ENCODE measurements at places on chromosomes 5 and 9.

- no peak for DNase-seq
Measured at GRCh38 chr5:88281322-88281721, 12.7 kb upstream of the TMEM161B start.

GRCh38 chr5:139204196-139204595, 6.0 kb upstream of the SIL1 start:
- DNase-seq = no peak

DNA sequence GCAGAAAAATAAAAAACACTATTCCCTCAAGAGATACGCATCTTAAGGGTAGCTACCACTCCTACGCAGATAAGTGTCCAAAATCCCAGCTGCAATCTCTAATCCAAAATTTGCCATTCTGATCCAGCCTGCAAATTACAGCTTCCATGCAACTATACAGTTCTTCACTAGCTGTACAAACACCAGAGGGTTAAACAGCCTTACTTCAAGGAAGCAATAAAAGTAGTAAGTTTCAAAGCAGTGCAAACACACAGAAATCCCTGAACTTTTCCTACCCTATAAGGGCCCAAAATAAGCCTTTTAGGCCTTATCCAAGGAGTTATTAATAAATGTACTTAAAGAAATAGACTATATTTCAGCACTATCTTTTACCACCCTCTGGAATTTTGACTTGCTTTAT, 39.5 kb downstream of the PWWP2A start:
- DNase-seq = no peak

DNA sequence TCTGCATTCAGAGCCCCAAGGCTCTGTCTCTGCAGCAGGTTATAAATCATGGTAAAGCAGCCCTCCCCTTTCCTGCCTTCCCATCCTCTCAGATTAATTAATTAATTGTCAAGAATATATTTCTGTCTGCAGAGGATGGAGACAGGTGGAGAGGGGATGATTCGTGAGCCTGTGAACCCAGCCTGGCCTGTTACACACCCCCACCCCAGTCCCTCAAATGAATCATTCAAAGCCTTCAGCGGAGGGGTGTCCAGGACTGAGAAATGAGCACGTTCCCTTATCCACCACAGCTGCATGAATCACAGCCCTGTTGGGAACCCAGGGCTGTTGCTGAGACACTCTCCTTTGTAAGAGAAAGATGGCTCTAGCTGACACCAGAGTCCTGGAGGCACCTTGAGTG, 56.0 kb downstream of the NIPAL4 start:
- DNase-seq = no peak

- DNase-seq = no peak
Measured at GRCh38 chr9:93612052-93612795, 35.8 kb downstream of the PHF2 start.

- no peak for DNase-seq
Measured at GRCh38 chr5:23025629-23026233, 172.6 kb upstream of the CDH12 start.

DNA sequence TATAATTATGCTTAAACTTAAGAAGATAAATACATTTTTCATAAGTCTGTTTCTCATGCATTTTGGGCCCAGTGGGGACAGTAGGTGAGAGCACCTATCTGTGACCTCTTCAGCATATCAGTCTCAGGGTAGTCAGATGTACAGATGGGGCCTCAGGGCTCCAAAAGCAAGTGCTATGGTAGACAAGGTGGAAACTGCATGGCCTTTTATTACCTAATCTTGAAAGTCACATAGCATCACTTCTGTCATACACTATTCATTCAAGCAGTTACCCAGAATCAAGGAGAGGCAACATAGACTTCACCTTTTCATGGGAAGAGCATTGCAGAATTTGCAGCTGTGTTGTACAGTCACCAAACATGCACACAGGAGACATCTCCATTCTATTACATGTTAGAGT, 94.8 kb downstream of the SV2C start:
- DNase-seq = no peak

GRCh38 chr9:37338218-37338617, 84.3 kb upstream of the GRHPR start:
- no peak for DNase-seq

GRCh38 chr9:121720311-121721057, 69.0 kb downstream of the DAB2IP start:
- no peak for DNase-seq

GRCh38 chr9:25212361-25212760, 465.9 kb downstream of the TUSC1 start:
- no peak for DNase-seq

DNA sequence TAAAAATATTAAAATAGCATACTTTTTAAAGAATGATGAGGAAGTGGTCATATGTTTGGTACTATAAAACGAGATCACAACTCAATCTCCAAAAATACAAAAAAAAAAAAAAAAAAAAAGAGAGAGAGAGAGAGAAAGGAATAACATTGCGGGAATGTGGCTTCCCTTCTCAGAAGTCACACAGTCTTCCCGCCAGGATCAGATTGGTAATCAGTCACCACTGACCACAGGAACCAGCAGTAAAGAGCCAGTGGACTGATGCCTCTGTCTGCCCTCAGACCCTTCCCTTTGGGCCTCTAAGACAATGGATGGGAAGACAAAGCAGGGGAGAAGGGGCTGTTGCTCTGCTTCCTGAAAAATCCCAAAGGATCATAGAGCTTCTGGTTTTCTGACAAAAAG, 104.9 kb downstream of the KLHL3 start:
- no peak for DNase-seq

- DNase-seq = no peak
Measured at GRCh38 chr9:88829276-88829675, 162.0 kb upstream of the S1PR3 start.

DNA sequence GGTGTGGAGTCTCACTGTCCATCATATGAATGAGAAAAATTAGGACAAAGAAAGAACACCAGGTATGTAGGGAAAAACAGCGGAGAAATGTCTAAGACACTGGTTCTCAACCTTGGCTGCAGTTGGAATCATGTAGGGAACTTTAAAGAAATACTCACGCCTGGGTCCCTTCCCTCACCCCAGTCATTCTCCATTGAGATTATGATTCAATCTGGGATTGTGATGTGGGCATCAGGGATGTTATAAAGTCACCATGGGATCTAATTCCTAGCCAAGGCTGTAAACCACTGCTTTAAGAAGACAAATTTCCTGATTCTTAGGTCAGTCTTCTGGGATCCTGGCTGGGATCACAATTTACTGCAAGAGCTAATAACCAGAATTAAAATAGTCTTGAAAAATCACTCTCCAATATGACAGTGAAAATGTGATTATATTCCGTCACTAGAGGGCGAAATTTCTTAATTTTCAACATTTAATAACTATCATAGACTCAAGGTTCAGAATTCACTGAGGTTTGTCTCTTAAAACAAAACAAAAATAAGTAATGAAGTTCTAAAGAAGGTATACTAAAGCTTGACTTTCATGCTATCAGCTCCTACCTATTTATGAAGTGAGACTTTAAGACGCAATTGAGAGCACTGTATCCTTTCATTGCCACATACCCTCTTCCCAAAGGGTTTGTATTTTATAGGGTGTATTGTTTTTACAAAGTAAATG, 60.5 kb downstream of the GLDC start:
- DNase-seq = peak; percentile 3

- DNase-seq = no peak
Measured at GRCh38 chr9:101571114-101571513, 23.7 kb downstream of the PPP3R2 start.

GRCh38 chr9:127132375-127132774, 9.9 kb upstream of the ANGPTL2 start:
- DNase-seq = no peak

- DNase-seq = no peak
Measured at GRCh38 chr9:37926737-37927118, 22.8 kb upstream of the SLC25A51 start.

DNA sequence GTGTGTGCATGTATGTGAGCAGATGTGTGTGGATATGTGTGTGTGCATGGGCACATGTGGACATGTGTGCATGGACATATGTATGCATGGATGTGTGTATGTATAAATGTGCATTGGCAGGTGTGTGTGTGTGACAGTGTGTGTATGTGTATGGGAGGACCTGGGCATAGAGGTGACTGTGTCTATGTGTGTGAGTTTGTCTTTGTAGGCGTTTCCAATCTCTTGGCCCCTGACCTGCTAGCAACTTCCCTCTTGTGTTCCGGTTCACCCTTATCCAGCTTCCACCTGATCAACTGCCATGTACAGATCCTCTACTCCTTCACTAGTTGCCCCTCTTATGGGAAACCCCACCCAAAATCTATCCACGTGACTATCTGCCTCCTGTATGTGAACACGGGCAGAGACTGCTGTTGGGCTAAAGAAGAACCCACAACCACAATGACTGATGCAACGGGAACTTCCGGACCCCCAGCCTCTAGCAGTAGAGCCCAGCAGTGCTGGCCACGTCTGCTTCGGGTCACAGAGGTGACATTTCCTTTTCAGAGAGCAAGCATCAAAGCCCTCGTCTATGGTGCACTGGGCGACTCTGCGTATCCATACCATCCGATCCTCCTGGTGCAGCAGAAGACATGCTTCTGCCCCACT, 24.9 kb upstream of the GADD45G start:
- no peak for DNase-seq

GRCh38 chr9:5321058-5321457, 16.5 kb upstream of the RLN2 start:
- DNase-seq = no peak

DNA sequence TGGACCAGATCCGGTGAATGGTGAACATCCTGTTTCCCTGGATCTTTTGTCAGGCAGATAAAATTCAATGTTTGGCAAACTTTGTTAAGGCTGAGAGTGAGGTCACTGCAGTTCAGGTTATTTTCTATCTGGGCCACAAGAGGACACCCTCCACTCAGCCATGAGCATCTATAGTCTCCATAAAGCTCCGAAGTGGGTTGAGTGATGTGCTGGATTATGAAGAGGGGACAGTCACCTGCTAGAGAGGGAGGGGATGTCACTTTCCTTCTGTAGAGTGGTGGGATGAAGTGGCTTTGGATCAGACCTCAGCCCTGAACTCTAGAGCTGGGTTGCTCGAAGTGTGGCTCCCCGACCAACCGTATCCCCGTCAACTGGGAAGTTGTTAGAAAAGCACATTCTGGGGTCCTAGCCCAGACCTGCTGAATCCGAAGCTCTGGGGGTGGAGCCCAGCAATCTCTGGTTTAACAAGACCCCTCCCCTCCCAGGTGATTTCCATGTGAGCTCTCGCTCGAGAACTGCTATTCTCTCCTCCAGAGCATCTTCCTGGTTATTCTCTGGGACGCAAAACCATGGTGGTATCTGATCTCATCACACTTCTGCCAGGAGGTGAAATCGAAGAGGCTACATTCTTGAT, 31.8 kb upstream of the FGF1 start:
- peak; percentile 67 for DNase-seq

- DNase-seq = no peak
Measured at GRCh38 chr5:174724484-174725260, at the start of gene MSX2. TSS of gene MSX2 (plus strand) at chr5:174724582. CDS start at chr5:174724660, 78 bp downstream.

DNA sequence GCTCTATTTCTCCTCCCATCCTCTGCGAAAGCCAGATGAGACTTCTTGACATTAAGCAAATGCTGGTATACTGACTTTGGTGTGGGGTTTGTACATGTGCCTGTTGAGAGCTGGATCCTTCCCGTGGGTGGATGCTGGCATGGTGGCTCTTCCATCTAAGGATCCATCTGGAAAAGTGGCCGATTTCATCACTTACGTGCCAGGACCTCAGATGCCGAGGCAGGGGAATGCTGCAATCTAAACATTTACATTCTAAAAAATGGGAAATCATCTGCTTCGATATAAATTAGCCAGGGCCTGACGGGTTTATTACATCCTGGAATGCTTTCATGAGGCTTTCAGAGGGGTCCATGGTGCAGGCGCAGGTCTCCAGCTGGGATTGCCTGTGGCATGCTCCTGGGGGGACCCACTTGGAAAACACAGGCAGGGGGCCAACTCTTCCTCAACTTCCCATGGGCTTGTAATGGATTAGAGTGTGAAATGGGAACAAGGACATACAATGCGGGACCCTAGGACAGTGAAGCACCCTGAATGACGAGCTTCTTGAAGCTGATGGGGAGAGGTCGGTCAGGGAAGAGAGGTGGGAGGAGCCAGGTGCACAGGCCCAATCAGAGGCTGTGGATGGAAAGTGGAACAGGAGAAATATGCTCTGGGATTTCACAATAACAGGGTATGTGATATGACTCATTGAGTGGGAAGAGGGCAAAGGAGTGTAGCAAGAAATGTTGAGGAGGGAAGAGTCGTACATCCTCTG, 105.5 kb upstream of the PITX1 start:
- peak; percentile 21 for DNase-seq

DNA sequence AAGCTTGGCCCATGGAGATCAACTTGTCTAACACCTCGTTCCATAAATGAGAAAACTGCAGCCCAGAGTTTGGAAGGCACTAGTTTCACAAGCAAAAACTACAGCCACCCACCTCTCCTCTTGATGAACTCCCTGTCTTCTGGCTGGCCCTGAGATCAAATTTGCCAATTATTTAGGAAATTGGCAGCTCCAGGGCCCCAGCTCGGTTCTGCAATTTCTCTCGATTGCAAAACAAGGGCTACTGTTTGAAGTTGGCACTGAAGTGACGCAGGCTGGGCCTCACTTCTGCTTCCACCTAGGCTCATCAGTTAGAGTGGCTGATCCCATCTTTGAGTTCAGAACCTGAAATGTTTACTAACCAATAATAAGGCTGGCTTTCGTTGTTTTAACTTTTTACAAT, 3.7 kb upstream of the GPX3 start:
- no peak for DNase-seq

DNA sequence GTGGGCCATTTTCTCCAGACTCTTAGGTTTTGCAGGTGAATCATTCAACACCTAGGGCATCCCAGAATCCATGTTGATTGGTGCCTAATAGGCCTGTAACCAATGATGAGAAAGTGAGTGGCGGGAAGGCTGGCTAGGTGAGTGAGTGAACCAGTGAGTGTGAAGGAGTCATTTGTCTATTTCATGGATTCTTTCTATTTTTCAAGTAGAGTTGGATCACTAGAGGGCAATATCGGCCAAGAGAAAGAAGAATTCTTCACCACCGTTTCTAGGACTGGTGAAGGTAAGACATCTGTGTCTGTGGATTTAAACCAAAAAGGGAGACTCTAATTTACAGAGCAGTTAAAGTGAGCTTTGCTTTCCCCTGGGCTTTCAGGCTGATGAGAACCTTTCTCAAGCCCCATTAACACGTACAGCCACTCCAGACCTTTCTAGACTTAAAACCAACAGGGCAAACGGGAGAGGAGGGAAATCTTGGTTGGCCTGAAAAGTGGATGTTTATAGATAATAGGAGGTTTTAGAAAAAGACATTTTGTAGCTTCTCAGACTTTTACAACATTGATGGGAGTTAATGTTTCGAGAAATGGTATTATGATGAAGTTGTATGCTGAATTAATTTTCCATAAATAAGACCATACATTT, 114.3 kb upstream of the IL12B start:
- no peak for DNase-seq

GRCh38 chr9:96117398-96118080, 184.4 kb downstream of the HSD17B3 start:
- no peak for DNase-seq

DNA sequence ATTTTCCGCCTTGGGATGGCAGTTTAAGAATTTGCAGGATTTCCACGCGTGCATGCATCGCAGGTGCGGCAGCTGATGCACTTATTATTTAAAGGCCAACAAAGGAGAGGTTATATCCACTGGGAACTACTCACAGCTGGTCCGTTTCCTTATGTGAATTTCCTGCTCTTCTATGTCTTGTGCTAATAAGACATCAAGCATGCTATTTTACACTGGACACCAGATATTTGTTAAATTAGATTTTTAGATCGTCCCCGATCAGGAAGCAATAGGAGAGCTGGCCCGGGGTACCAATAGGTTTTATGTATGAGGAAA, 476 bp upstream of the DTWD2 start:
- peak; percentile 43 for DNase-seq

All from SHP77 treated with DMSO at 0.1 percent for 48 hours (cell line).